ENCODE measurements at places on chromosomes 2 and 18.

GRCh38 chr2:43068631-43069517, 157.5 kb downstream of the ZFP36L2 start:
- no peak for DNase-seq

DNA sequence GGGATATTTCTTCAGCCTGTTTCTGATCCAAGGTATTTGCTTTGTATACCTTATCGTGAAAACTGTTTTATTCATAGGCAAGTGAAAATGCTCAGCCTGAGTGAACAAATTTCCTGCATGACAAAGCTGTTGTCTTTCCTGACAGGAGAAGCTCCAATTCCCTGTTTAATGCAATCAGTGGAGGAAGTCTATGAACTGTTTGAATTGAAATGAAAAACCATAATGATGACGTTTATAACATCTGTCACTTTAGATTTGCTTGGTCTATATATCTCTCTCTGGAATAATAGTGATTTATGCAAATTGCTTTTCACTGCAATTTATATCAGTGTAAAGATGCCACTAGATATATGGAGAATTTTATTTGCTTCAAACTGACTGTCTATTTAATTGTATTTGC, 239.4 kb upstream of the HNMT start:
- no peak for DNase-seq

DNA sequence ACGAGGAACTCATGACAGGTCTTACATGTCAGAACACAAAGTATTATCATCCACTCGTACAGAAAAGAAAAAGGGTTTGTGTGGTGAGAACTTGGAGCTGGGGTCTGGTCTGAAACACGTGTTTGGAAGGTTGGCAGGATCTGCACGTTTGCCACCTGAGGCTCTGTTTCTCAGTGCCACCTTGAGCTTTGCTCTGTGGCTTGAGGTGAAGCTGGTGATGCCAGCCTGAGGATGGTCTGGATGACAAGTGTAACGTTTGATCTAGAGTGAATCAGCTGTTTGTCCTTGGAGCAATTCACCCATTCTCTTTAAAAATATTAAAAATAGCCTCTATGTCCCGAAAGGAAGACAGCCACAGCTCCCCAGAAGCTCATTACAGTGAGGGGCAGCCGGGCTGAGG, 45.4 kb upstream of the KLF11 start:
- no peak for DNase-seq

DNA sequence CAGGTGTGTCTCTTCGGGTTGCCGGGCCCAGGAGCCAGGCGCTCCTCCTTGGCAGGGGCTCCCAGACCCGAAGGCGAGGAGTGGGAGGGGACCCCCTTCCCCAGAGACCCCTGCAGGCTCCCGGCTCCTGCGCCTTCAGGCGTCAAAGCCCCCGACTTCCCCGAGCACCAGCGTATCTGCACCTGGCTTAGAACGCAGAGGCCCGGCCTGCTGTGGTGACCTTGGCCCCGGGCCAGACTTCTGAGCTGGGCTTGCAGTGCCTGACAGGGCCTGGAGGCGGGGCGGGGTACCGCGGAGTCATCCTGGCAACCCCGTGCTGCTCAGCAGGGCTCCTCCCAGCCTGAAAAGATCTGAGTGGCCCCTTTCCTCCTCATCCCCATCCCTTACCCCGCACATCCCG, 27.0 kb downstream of the SKA1 start:
- DNase-seq: peak; percentile 34

DNA sequence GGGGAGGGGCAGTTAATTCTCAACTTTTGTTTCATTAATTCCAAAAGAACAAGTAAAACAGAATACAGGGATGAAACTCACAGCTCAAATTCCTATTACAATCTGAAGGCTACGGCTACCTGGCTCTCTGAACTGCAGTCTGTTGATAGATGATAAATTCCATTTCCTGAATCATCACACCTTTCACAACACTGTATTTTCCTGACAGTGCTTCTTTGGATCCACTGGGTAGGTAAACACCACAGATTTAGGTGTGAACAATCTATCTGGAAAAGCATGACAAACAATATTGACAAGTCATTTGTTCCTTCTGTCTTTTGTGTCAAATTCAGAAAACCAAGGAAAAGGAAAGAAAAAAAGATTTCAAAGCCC, 843.2 kb downstream of the LRRTM4 start:
- no peak for DNase-seq

DNA sequence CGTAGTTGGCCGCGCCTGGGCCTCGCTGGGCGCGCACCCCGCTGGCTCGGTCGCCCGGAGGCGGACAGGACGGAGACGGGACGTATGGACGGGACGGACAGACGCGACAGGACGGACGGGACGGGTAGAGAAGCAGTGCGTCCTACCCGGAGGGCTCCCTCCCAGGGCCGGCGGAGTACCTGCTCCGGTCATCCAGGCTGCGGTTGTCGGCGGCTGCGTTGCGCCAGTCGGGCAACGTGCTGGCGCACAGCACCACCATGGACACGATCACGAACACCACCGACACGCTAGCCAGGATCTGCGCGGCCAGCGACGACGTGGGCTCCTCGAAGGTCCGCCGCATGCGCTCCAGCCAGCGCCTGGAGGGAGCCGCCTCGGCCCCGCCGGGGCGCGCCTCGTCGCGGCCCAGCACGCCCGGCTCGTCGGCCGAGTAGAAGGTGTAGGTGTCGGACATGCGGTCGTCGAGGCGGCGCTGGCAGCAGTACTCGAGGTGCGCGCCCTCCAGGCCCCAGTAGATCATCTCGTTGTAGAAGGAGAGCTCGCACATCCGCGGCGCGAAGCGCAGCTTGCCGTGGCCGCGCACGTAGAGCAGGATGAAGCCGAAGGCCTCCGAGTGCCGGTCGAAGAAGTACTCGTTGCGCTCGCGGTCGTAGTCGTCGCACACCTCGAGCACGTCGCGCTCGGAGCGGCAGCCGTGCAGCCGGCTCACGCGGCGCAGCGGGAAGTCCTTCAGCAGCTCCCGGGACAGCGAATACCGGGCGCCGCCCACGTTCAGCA, 903 bp downstream of the KCNG3 start:
- DNase-seq: no peak

DNA sequence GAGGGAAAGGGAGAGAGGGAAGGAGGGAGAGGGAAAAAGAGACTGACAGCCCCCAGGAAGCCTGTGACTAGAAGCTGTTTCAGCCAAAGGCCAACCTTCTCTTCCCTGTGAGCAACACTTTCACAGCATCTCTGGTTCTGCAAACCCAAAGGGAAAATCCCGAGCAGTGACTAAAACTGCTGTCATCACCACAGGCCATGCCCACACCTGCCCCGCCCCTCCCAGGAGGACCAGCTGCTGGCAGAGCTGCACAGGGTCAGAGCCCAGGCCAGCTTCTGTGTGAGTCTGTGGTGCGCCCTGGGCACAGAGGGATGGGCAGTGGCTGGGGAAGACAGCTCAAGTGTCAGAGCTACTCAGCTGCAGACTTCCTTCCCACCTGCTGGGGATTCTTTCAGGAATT, 64.9 kb upstream of the OTOS start:
- no peak for DNase-seq

All from MV-4-11 (cell line).